NCI-H1417 treated with DMSO at 0.1 percent for 48 hours (cell line): ENCODE measurements at places on chromosomes 5 and 9.

- no peak for DNase-seq
Measured at GRCh38 chr5:38825494-38825893, 20.3 kb upstream of the OSMR start.

- no peak for DNase-seq
Measured at GRCh38 chr9:20561531-20561930, 60.8 kb downstream of the MLLT3 start.

GRCh38 chr5:33166948-33167347 lies 273.8 kb upstream of the TARS1 start:
- no peak for DNase-seq

DNA sequence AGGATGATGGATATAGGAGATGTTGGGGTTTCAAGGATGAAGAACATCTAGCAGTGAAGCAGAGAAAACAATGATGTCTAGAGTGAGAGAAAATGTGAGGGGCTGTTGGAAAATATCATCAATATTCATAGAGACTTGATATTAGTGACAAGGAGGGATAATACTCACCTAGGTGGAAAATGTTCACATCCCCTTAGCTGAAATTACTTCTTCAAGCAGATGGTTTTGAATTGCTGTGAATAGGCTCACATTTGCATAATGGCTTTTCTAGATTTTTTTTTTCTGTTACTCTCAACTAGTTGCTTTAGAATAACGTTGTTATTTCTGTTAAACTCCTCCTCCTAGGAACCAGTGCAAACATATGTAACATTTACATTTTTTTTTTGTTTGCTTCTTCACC lies 61.6 kb upstream of the MAP1B start:
- no peak for DNase-seq

GRCh38 chr9:21576331-21577189 lies 94.4 kb upstream of the IFNE start:
- no peak for DNase-seq

GRCh38 chr9:109812331-109812730 lies 32.3 kb downstream of the PALM2AKAP2 start:
- DNase-seq, result no peak
